Germinal center (tissue), 1 donor: ENCODE measurements at places on chromosomes 4 and X.

DNA sequence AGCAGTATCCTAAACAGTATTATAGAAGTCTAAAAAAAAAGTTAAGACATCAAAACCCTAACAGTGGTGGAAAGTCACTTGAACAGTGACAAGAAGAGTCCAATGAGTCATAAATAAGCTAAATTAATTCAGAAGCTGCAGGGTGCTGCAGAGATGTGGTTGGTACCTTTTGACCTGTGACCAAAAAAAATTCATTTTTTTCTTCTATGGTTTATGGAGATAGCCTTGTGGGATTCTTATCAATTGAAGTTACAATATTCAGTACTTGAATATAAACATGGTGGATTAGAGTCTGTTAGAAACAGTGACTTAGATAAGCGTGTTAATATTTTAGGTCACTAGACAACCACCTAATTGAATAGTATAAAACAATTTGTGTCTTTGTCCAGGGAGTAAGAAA is 35.4 kb downstream of the CCSER1 start:
- no peak for DNase-seq

- DNase-seq: no peak
Measured at GRCh38 chrX:19704132-19704531, 183.3 kb downstream of the SH3KBP1 start.

GRCh38 chr4:142656178-142656577 is 189.9 kb downstream of the INPP4B start:
- no peak for DNase-seq

GRCh38 chr4:64771149-64771548 is 361.9 kb upstream of the TECRL start:
- no peak for DNase-seq

DNA sequence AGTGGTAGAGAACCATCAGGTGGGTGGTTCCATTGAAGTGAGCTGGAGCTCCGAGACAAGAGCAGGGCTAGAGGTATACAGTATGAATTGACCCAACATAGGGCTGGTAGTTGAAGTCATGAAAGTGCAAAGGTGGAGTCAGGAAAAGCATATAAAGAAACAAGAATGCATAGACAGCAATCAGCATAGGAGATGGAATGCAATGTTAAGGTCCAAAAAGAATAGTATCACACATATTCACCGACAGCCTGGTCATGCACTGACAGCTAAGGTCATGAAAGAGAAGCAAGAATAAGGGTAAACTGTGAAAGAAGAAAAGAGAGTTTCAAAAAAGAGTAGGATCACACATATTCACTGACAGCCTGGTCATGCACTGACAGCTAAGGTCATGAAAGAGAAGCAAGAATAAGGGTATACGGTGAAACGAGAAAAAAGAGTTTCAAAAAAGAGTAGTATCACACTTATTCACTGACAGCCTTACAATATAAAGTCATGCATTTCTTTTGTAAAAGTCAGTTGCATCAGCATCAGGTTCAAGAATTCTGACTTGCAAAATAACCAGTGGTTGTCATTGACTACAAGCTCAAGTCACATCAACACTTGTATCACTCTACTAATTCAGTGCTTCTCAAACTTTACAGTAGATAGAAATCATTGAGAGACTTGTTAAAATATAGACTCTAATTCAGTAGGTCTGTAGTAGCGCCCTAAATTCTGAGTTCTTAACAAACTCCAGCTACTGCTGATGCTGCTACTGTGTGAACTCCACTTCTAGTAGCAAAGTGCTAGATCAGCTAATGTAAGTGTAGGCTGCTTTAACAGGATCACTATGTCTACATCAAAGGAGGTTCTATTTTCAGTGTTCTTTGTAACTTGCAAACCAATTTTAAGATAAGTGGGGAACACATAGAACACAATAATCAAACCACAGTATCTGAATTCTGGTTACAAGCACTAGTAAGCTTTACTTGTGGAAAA is 221.9 kb downstream of the PDGFC start:
- DNase-seq: no peak

GRCh38 chr4:2882341-2882740 is 38.7 kb downstream of the ADD1 start:
- no peak for DNase-seq

DNA sequence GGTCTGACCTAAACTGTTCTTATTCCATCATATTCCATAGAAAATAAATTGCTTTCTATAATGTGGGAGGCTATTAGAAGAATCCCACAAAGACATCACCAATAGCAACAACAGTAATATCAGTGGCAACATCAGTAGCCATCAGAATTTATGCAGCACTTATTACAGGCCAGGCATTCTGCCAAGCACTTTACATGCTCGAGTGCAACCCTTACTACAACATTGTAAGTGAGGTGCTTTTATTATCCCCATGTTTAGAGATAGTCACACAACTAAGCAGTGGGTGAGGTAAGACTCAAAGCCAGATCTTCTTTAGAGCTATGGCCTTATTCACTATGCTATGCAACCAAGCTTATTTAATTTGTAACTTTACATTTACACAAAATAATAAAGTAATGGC is 317.1 kb upstream of the BMP3 start:
- DNase-seq: no peak

DNA sequence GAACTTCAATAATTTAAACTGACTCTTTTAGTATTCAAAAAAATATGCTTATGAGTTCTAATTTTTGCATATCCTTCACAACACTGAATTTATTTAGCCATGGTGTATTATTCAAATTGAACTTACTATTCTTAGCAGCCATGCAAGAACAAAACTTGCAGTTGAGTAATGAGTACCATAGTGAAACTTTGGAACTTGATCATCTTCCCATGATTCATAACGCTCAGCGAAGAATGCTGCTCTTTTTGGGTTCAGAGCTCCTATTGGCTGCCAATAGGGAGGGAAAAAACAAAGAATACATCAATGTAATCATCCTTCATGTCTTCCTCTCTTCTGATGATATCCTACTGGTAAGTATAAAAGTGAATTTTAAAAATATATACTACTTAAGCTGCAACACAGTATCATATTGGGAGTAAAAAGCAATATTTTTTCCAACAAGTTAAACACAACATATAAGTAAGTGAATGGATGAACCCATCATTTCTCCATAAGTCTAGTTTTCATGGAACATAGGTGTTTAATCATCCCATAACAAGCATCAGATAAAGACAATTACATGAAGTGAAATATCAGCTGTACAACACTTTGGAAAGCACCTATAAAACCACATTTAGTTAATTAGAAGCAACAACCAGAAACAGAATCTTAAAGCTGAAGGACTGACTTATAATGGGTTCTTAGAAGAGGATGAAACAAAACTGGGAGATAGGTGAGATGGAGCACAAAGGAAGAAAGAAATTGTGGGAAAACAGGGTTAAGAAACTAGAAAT is 145.2 kb upstream of the MAB21L2 start:
- DNase-seq: no peak

DNA sequence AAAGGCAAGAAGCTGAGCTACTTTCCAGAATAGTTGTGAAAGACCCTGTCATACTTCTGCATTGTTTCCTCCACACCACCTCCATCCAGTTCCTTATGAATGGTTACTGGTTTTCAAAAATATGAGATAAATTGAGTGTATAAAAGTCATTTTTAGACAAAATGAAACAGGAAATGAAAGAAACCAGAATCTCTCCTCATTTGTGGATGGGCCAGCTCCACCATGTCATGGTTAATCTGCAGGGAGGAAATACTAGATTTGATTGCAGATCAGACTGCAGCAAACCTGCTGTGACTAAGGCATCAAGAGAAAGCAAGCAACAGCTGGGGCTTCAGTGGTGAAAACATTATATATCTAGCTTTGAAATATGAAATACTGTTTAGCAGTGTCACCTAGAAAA is 23.8 kb downstream of the F9 start:
- DNase-seq: peak; percentile 12

DNA sequence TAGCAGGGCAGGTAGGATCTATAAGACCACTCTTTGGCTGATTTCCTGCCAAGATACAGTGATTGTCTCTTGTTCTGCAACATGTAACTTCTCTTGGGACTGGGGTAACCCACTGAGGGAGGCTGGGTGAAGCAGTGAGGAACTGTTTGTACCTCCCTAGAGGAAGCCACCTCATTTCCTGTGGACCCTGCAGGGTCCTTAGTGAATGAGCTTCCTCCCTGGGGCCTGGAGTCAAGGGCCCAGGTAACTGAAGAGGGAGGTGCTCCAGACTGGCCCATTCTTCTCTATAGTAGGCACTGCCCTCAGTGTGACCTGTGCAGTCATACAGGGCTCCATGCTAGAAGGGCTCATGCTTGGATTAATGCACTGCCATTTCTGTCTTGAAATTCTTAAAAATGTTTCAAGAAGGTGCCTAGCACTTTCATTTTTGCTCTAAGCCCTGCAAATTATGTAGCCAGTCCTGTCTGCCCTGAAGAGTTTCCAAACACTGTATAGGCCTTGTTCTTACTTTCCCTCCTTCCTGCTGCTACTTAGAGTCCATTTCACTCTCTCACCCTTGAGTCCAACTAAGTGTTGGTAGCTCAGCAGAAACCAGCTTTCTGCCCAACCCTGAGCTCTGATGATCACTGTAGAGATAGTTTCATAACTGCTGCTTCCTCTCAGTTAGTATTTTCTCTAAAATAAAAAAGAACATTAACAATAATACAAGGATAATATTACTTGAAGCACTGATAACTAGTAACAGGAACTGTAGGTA is 8.5 kb upstream of the GRIA3 start:
- no peak for DNase-seq

- no peak for DNase-seq
Measured at GRCh38 chrX:54447461-54447860, 7.3 kb downstream of the TSR2 start.

GRCh38 chrX:124796989-124797388 is 450.6 kb downstream of the SH2D1A start:
- no peak for DNase-seq

GRCh38 chr4:139299536-139299935 is 1.8 kb upstream of the NAA15 start:
- no peak for DNase-seq

- DNase-seq: no peak
Measured at GRCh38 chrX:71637848-71638247, 19.5 kb upstream of the CXCR3 start.

- DNase-seq: no peak
Measured at GRCh38 chr4:93776386-93777080, 52.0 kb upstream of the ATOH1 start.
